ENCODE measurements at places on chromosomes 5 and 9.

DNA sequence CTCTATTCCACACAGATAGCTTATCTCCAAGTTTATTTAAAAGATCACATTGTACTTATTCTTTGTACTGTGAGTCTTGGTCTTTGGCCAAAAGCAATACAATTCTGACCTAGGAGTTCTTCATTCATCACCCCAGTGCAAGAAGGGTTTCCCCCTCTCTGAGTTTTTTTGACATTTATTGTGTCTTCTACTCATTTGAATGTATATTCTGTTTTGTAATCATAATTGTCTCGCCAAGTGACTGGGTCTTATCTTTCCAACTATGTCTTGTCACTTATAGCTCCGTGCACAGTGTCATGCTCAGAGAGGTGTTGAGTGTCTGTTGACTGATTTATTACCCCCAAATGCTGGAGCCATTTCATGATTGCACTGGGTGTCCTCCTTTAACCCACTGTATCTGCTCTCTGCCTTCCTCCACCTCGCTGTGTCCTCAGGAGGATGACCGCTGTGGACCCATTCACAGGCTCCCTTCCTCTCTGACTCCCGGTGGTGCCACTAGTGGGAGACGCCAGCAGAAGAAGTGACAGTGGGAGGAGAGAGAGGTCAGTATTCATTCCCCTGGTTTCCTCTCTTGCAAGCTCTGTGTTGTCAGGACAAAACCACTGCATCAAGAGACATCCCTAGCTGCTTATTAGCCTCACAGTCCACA lies 11.2 kb upstream of the TRIO start:
- DNase-seq: no peak

DNA sequence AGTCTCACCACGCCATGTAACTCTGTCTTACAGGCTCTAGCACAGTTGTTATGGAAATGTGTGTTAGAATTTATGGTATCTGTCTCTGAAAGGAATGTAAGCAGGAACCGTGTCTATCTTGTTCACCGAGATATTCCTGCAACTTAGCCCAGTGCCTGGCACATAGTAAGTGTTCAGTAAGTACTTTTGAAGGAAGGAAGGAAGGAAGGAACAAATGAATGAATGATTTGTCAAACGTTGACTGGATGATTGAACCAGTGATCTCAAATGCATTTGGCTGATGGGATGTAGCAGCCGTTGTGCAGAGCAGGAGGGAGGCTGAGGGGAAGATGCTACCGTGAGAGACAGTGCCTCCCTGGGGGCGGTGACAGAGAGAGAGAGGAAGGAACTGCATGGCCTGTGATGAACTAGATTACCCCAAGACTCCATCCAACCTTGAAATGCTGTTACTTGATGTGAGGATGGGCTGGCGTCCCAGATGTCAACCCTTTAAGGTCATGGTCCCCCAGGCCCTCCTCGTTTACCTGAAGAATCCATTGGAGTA lies 47.5 kb upstream of the PPARGC1B start:
- DNase-seq: no peak

- DNase-seq: no peak
Measured at GRCh38 chr5:108206707-108207106, 175.2 kb downstream of the FBXL17 start.

GRCh38 chr5:50606179-50606578 lies 60.3 kb upstream of the PARP8 start:
- no peak for DNase-seq

GRCh38 chr5:153350175-153350883 lies 140.1 kb upstream of the GRIA1 start:
- DNase-seq: no peak

All from activated CD4-positive, alpha-beta T cell treated with anti-CD3 and anti-CD28 coated beads, Interleukin-2, amount 50 U/mL, for 24 hours (primary cell).